Occipital lobe (tissue), 3 donors: ENCODE measurements at places on chromosomes 5 and 9. TPM values are rescaled to one million over a fixed set of nuclear protein-coding genes. Genes with fewer than 3 reads are reported as not detected.

DNA sequence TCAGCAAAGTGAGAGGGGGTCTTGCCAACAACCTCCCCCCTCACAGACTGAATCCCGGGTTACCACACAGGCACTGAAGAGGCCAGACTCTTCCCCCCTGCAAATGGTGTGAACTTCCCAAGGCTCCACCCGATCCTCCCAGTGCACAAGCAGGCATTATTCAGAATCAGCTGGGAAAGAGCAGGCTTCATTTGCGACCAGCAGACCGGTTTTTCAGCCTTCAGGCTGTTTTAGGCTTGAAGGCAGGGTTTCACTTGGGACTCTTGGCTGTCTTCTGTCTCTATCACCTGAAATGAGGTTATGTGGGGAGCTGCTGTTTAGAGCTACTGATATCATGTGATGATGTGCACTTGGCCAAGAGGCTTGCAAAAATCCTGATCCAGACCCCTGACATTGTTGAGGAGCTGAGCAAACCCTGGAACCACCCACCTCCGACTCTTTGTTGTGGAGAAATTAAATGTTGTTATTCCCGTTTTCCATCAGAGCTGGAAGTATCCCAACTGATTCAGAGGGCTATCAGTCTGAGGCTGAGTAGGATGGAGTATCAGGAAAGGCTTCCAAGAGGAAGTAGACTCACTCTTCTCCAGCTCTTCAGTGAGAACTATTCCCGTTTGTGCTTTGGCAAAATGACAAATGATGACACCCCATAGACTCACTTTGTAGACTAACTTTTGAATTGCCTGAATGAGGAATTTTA, 63.3 kb upstream of the ZFR start:
- no peak for DNase-seq

DNA sequence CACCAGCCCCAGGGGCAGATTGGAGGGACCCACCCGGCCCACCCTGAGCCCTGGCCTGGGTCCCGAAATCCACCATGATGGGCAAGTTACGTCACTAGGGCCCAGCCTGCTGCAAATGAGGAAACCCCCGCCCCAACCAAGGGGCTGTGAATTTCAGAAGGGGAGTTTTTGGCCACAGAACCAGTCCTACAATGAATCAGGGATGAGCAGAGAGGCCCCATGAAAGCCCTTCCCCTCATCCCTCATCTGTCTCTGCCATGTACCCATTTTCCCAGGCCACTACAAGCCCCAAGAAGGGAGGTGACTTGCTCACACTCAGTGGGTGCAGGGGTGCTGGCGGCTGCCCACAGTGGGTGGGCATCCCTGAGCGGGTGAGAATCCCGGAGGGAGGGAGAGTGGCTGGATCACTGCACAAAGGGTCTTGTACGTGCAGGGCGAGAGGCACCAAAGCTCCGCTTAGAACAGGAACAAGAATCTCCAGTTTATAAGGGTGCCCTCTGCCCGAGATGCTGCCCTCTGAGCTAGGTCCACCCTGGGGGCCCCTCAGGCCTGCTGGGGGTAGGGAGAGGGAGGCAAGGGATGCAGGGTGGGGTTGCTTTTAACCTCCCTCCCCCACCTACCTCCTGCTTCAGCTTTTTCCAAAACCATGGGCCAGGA, 10.4 kb upstream of the TCF7 start:
- no peak for DNase-seq

DNA sequence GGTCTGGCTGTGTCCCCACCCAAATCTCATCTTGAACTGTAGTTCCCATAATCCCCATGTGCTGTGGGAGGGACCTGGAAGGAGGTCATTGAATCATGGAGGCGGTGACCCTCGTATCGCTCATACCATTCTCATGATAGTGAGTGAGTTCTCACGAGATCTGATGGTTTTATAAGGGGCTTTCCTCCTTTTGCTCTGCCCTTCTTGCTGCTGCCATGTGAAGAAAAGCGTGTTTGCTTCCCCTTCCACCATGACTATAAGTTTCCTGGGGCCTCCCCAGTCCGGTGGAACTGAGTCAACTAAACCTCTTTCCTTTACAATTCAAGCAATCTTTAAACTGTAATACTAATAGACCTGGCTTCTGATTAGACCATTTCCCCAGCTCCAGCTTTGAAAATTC, 92.2 kb upstream of the SARDH start:
- DNase-seq: no peak

DNA sequence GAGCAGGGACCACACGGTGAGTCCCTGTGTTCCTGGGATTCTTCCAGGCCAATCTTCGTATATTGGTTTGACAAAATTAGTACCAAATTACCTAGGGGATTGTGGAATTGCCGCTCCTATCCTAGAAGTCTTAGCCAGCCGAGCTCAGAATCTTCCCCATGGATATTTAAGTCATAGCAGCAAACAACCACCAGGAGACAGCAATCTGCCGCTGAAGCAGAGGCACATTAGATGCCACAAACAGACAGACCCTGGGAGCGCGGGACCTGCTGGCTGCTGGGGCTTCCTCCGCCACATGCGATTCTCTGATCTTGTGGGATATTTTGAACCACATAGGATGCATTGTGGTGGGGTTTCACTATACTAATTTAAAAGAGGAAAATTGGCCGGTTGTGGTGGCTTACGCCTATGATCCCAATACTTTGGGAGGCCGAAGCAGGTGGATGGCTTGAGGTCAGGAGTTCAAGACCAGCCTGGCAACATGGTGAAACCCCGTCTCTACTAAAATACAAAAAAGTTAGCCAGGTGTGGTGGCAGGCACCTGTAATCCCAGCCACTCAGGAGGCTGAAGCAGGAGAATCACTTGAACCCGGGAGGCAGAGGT, 31.7 kb upstream of the ZBTB43 start:
- DNase-seq: no peak

- DNase-seq: peak; percentile 30
These were observed at the start of gene GABRB2 for GRCh38 chr5:161546470-161547301. Gene GABRB2 (minus strand): TSS chr5:161546725. CDS start chr5:161546643, 82 bp downstream.

MEGF9 gene
- total RNA-seq: 58.8 TPM

GRCh38 chr9:33166231-33167083, 679 bp downstream of the B4GALT1 start:
- DNase-seq: no peak

RGS3 gene
- 12.8 TPM for total RNA-seq

GRCh38 chr5:19175776-19176570, 812.0 kb downstream of the CDH18 start:
- DNase-seq: no peak

GRCh38 chr5:133366438-133366837, 245.9 kb downstream of the FSTL4 start:
- no peak for DNase-seq

GRCh38 chr9:79812507-79813257, 240.9 kb downstream of the TLE4 start:
- no peak for DNase-seq

SPIN1 gene
- total RNA-seq: 361 TPM

GRCh38 chr5:91122651-91123050, 260.5 kb downstream of the ARRDC3 start:
- no peak for DNase-seq

GRXCR2 gene
- total RNA-seq: not detected

GRCh38 chr9:2576631-2577030, 45.0 kb upstream of the VLDLR start:
- DNase-seq: no peak

PCDHB16 gene
- total RNA-seq: 4.5 TPM

DNA sequence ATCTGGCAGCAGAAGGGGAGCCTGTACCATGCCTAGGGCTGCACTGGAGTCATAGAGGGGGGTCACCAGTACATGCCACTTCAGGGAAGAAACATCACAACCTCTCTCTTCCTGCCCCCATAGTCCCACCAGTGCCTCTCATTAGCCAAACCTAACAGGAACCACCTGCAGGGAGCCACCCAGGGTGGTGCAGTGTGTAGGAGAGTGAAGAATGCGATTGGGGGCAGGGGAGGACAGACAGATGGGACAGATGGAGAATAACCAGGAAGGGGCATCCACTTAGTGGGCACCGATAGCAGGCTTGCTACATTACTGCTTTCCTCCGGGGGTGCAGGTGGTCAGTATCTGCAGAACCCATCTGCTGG, 19.2 kb downstream of the DAPK1 start:
- DNase-seq: no peak

- DNase-seq: no peak
These were observed 17.8 kb upstream of the BHMT start for GRCh38 chr5:79093762-79094161.

- no peak for DNase-seq
These were observed 30.5 kb downstream of the PTCH1 start for GRCh38 chr9:95486318-95486717.

CER1 gene
- not detected for total RNA-seq

CHSY3 gene
- total RNA-seq: 41.0 TPM

RPP25L gene
- 5.5 TPM for total RNA-seq

DNA sequence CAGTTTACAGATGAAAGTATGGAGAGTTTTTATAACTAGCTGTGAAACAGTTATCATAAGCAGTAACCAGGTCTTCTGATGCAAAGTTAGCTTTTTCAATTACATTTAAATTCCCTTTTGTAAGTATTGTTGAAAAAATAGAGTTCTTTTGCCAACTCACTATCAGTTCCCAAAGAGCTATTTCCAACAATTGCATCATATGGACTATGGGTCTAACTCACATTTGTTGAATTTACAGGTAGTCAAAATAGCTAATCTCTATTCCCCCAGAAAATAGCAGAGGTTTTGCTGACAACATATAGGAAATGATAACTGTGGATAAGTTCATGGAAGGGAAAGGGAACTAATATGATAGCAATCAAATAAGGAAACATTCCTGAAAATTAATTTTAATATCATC, 1.4 kb downstream of the SPINK1 start:
- DNase-seq: no peak

GRCh38 chr5:10743526-10743925, 17.5 kb downstream of the DAP start:
- DNase-seq: no peak

LTC4S gene
- total RNA-seq: 1.7 TPM

DNA sequence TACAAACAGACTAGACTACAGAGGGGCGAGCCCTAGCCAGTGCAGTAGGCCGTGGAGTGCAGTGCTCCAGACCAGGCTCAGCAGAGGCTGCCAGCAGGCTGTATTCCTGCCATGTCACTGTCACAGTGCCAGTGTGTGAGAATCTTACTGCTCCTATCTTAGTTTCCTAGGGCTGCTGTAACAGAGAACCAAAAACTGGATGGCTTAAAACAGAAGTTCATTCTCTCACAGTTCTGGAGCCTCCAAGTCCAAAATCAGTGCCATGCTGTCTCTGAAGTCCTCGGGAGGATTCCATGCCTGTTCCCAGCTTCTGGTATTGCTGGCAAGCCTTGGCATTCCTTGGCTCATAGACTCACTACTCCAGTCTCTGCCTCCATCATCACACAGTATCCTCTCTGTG, 75.0 kb upstream of the SAP30L start:
- no peak for DNase-seq

PCDHGA8 gene
- 8.0 TPM for total RNA-seq

- no peak for DNase-seq
These were observed 79.3 kb upstream of the PRLR start for GRCh38 chr5:35309365-35310130.

- DNase-seq: no peak
These were observed 137.7 kb upstream of the SMIM23 start for GRCh38 chr5:171647904-171648260.

SHISAL2B gene
- not detected for total RNA-seq

- no peak for DNase-seq
These were observed 74.7 kb upstream of the RASGRF2 start for GRCh38 chr5:80885396-80886000.

GRCh38 chr9:129421371-129421770, 199.5 kb downstream of the C9orf50 start:
- no peak for DNase-seq

DNA sequence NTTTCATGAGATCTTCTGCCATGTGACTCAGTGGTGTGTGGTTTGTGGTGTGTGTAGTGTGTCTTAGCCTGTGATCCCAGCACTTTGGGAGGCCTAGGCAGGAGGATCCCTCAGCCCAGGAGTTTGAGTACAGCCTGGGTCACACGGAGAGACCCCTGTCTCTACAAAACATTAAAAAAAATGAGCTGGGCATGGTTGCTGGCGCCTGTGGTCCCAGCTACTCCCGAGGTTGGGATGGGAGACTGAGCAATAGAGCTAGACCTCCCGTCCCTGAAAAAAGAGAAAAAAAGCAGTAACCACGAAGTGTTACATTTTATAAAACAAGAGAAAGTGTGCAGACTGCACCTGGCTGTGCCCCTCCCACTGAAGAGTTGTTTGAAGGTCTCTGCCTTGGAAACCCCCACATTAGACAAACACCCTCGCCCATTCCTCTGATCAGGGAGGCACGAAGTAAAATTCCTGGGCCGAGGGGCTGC, 21.2 kb upstream of the RNU6ATAC start:
- no peak for DNase-seq

DNA sequence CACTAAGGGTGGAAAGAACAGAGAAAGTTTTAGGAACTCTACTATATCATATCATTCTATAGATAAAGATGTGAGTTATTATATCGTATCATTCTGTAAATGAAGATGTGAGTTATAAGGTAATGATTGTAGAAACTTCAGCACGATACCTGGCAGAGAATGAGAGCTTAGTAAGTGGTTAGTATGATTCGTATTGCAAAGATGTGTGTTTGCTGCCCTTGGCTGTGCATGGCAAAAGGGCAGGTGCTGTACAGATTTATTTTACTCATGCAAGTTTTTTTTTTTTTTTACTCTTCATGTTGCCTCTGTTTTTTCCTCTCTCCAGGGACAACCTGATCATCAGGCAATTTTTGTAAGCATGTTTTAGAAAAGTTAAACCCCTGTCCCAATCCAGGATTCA, 83.3 kb downstream of the EGFLAM start:
- DNase-seq: no peak

DNA sequence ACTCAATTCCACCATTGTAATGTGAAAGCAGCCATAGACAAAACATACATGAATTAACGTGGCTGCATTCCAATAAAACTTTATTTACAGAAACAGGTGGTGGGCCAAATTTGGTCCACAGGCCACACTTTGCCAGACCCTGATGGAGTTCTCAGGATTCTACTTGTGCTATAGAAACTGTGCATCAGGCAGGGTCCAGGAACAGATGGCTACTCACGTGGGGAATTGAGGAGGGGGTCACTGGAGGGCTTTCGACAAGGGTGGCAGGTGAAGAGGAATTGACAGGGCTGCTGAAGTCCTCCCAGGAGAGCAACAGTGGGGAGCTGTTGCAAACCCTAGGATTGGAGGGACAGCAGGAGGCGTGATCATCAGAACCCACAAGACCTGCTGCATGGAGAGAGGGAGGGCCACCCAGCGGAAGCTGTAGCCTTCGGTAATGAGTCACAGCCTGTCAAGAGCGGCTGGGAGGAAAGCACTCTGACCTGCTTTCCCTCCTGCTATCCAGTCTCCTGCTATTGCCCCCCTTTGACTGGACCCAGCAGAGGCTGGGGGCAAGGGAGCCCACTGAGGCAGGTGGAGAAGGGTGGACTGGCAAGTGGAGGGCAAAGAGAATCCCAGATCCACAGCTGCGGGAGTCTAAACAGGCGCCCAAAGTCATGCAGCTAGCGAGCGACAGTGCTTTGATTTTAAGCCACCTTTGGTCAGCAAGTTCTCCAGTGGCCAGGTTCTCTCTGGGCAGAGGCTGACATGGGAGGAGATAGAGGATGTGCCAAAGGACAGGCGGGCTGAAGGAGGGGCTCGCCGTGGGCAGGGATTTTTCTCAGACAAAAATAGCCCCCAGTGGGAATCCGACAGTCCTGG, 138.3 kb upstream of the SMIM23 start:
- peak; percentile 19 for DNase-seq

TTC39B gene
- total RNA-seq: 6.9 TPM

- DNase-seq: peak; percentile 44
These were observed 108.4 kb downstream of the PSD2 start for GRCh38 chr5:139903795-139904565.
